ENCODE measurements at places on chromosomes 12 and 14. TPM values are rescaled to one million over a fixed set of nuclear protein-coding genes. Genes with fewer than 3 reads are reported as not detected.

GRCh38 chr14:67514650-67515385, 18.3 kb upstream of the PLEKHH1 start:
- peak overlapping the region; percentile 25 for H3K27ac ChIP-seq
- peak; percentile 87 for DNase-seq
- H3K27me3 ChIP-seq = peaks cover 65% of the 10 kb centered on the region
- peak overlapping the region; percentile 87 for H3K4me3 ChIP-seq
- H3K36me3 ChIP-seq = no peaks in the 10 kb centered on the region
- peaks cover 8% of the 10 kb centered on the region for H3K4me1 ChIP-seq

DNA sequence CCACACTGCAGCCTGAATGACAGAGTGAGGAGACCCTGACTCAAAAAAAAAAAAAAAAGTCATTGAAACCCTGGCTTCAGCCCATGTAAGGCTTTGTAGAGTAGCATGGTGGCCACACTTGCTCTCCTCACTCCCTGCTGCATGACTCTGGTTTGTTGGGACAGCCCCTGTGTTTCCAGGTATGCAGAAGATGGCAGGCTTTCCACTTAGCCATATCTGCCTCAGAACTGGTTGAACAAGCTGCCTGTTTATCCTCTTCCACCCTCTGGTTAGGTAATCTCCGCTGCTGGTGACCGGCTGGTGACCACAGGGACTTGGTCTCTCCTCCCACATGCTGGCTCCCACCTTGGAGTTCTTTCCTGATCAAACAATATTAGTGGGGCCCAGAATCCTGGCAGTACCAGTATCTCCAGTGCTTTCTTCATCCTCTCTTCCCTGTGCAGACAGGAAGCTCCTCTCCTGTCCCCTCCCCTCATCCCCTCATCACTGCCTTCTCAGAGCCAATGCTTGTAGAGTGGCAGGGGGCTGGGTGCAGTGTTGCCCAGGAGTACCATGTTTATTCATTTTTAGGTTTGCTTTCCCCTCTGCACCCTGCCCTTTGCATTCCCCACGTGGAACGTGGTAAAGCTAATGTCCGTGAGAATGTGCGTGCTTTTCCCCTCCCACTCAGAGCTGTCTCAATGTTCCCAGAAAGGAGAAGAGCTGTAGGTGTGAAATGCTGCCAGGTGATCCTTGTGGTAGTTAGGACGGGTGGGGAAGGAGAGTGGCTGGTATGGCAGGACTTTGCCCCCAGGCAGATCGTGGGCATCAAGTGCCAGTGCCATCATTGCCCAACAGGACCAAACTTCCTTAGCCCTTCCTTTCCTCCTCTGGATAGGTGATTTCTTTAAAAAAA, 11.3 kb downstream of the ABHD12B start:
- peaks cover 62% of the 10 kb centered on the region for H3K27me3 ChIP-seq
- H3K4me3 ChIP-seq = no peak overlapping the region
- no peaks in the 10 kb centered on the region for H3K4me1 ChIP-seq
- no peak overlapping the region for H3K27ac ChIP-seq
- DNase-seq = no peak

The DIABLO gene
- 61.0 TPM for total RNA-seq

DNA sequence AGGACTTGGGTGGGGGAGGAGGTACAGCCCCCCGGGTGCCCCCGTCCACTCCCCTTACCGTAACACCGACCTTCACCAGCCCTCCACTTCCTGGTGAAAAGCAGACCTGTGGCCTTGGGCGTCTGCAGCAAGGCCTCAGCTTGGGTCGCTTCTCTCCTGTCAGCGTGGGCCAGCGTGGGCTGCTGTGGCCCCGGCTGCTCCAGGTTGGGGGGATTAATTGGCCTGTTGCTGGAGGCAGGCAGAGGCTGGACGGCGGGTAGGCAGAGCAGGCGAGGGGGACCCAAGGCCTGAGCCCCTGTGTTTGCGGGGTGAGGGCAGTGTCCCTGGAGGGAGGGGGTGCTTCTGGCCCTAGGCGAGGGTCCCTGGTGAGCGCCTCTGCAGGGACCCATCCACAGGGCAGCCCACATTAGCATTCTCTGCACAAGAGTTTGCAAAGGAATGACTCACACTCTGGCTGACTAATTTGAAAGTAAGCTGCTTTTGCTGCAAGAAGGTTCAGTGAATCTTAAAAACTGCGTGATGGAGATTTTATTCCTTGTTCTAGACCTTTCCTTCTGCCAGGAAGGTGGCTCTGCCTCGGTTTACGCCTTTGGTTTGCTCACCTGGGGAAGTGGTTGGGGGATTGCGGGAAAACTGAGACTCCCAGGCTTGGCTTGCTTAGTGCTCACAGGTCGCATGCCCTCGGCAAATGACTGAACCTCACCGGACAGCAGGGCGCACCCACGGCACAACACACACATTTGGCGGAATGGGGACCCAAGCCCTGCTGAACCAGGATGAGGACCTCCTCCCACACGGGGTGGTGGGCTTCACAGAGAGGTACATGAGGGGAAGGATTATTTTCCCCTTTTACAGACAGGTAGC, 37.9 kb upstream of the DLK1 start:
- no peak overlapping the region for H3K4me3 ChIP-seq
- DNase-seq = no peak

GRCh38 chr12:32558903-32559302, 120.2 kb upstream of the DNM1L start:
- peaks cover 4% of the 10 kb centered on the region for H3K27me3 ChIP-seq
- H3K36me3 ChIP-seq = no peaks in the 10 kb centered on the region
- H3K27ac ChIP-seq = no peak overlapping the region

GRCh38 chr14:98958048-98958631, 313.9 kb downstream of the BCL11B start:
- no peak overlapping the region for H3K27ac ChIP-seq
- no peak overlapping the region for H3K4me3 ChIP-seq
- peaks cover 1% of the 10 kb centered on the region for H3K27me3 ChIP-seq
- H3K4me1 ChIP-seq = no peaks in the 10 kb centered on the region
- DNase-seq = no peak

GRCh38 chr12:76020281-76020680, 11.3 kb downstream of the PHLDA1 start:
- peaks cover 5% of the 10 kb centered on the region for H3K36me3 ChIP-seq
- H3K4me1 ChIP-seq = peaks cover 51% of the 10 kb centered on the region
- no peaks in the 10 kb centered on the region for H3K27me3 ChIP-seq
- H3K4me3 ChIP-seq = peak overlapping the region; percentile 66
- DNase-seq = peak; percentile 91

- H3K27ac ChIP-seq = no peak overlapping the region
- H3K4me1 ChIP-seq = no peaks in the 10 kb centered on the region
- H3K27me3 ChIP-seq = peaks cover 19% of the 10 kb centered on the region
- H3K4me3 ChIP-seq = no peak overlapping the region
- no peaks in the 10 kb centered on the region for H3K36me3 ChIP-seq
Measured at GRCh38 chr14:54301359-54301758, 95.4 kb upstream of the CDKN3 start.

- no peak overlapping the region for H3K27ac ChIP-seq
- H3K4me1 ChIP-seq = peaks cover 4% of the 10 kb centered on the region
- no peaks in the 10 kb centered on the region for H3K36me3 ChIP-seq
- H3K27me3 ChIP-seq = no peaks in the 10 kb centered on the region
Measured at GRCh38 chr14:20609215-20610001, 18.2 kb upstream of the RNASE12 start.

- no peaks in the 10 kb centered on the region for H3K4me1 ChIP-seq
- no peaks in the 10 kb centered on the region for H3K27me3 ChIP-seq
- no peak for DNase-seq
- no peak overlapping the region for H3K27ac ChIP-seq
- no peaks in the 10 kb centered on the region for H3K36me3 ChIP-seq
Measured at GRCh38 chr12:91824991-91825390, 320.7 kb downstream of the BTG1 start.

The VDR gene
- total RNA-seq = 267 TPM

- H3K27me3 ChIP-seq = no peaks in the 10 kb centered on the region
- H3K4me1 ChIP-seq = no peaks in the 10 kb centered on the region
- H3K36me3 ChIP-seq = no peaks in the 10 kb centered on the region
- no peak overlapping the region for H3K27ac ChIP-seq
Measured at GRCh38 chr14:84074626-84075025, 1455.3 kb upstream of the FLRT2 start.

- DNase-seq = no peak
- no peak overlapping the region for H3K4me3 ChIP-seq
- peaks cover 12% of the 10 kb centered on the region for H3K27me3 ChIP-seq
- no peaks in the 10 kb centered on the region for H3K36me3 ChIP-seq
Measured at GRCh38 chr14:49754570-49755097, 13.3 kb upstream of the KLHDC2 start.

DNA sequence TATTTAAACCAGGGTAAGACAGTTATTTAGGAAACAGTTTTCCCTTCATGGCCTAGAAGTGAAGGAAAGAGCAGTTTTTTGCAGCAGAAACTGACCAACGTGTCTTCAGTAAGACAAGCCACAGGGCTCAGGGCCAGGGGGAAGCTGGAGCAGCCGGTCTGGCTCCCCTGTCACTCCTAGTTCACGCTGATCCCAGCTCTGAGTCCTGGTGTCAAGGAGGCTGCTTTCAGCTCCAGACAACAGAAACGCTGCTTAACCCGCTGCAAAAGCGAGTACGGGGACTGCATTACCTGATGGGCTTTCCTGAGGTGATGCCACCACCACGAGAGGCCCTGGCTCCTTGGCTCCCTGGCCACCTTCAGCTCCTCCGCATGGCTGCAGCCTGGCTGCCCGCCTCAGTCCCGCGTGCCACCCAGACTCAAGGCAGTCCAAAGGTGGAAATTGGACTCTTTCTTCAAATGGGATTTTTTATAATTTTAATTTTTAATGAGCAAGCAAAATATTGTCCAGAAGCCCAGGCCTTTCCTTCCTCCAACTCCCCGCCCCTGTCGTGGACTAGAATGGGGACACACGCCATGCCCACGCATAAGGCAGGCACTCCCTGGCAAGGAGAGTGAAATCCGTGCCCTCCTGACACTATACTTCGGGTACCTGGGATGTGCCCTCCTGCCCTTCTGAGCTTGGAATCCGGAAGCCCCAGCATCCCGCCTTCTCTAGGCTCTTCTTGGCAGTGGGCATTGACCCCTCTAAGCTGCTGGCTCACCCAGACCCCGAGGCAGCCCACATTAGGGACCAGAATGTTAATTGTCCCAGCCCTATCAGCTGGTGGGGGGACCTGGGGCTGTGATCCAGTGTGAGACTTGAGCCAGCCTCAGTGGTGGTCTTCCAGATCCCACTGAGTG, 85.0 kb downstream of the PAPOLA start:
- H3K27ac ChIP-seq = no peak overlapping the region
- peaks cover 3% of the 10 kb centered on the region for H3K4me1 ChIP-seq
- no peak overlapping the region for H3K4me3 ChIP-seq
- peaks cover 33% of the 10 kb centered on the region for H3K27me3 ChIP-seq

DNA sequence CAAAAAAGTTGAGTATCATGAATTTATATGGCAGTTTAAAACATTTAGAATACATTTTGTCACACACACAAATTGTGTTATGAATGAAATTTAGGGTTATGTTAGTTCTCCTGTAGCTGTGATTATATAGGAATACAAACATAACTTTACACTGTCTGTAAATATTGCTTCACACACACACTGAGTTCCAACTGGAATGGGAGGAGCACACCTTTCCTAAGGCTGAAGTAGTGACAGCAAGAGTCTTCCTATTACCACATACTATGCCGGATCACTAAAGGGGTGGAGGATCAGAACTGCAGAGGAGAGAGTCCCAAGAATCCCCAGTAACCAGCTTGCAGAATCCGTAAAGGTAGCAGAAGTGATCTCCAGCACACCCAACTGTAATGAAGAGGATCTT, 63.7 kb downstream of the DNAI7 start:
- H3K36me3 ChIP-seq = no peaks in the 10 kb centered on the region
- H3K4me1 ChIP-seq = no peaks in the 10 kb centered on the region
- no peak overlapping the region for H3K27ac ChIP-seq
- DNase-seq = no peak

The PPM1H gene
- 0.12 TPM for total RNA-seq

DNA sequence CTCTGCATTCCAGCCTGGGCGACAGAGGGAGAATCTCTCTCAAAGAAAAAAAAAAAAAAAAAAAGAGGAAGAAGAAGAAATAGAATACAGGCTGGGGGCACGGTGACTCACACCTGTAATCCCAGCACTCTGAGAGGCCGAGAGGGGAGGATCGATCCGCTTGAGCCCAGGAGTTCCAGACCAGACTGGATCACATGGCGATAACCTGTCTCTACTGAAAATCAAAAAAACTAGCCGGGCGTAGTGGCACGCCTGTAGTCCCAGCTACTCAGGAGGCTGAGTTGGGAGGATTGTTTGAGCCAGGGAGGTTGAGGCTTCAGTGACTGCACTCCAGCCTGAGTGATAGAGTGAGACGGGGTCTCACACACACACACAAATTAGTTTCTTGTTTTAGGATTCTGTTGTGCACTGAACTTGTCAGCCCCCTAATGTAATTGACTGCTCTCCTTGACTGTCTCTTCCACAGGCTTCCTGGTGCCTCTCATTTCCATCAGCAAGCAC, 963 bp upstream of the TINF2 start:
- peak; percentile 71 for DNase-seq
- H3K27me3 ChIP-seq = no peaks in the 10 kb centered on the region
- H3K4me1 ChIP-seq = peaks cover 59% of the 10 kb centered on the region

DNA sequence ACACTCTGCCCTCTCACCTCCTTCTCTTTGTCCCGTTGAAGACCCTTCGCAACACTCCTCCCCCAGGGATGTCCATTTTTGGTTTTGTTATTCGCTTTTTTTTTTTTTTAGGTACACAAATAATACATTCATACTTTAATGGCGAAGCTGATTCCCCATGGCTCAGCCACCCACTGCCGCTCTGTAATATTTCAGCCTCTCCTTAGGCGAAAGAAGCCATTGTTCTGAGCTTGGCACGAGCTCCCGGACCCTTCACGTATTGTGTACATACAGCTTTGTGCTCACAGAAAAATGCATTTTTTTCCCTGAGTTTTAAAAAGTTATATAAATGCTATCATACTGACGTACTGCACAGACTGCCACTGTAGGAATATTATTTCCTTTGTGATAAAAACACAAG, 115.0 kb downstream of the TMEM132C start:
- no peaks in the 10 kb centered on the region for H3K4me1 ChIP-seq
- no peak overlapping the region for H3K27ac ChIP-seq
- no peak overlapping the region for H3K4me3 ChIP-seq
